Caco-2 (cell line): ENCODE measurements at places on chromosomes 1 and 21. TPM values are rescaled to one million over a fixed set of nuclear protein-coding genes. Genes with fewer than 3 reads are reported as not detected.

DNA sequence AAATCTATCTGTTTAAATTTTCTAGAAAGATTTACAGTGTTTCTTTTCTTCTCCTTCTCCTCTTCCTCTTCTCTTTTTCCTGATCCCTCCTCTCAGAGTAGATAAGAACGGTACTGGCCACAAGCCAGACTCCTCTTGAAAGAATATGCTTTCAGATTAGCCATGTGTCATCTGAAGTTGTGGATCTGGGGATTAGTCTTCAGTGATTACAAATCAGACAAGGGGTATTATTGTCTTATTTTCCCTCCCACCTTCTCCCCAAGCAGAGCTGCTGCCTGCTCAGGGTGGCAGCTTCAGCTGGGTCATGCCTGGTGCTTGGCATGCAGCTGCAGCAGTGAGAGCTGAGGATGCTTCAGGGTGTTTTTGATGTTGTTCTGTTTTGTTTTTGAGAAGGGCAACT lies 42.7 kb downstream of the SGIP1 start:
- no peak for DNase-seq

DNA sequence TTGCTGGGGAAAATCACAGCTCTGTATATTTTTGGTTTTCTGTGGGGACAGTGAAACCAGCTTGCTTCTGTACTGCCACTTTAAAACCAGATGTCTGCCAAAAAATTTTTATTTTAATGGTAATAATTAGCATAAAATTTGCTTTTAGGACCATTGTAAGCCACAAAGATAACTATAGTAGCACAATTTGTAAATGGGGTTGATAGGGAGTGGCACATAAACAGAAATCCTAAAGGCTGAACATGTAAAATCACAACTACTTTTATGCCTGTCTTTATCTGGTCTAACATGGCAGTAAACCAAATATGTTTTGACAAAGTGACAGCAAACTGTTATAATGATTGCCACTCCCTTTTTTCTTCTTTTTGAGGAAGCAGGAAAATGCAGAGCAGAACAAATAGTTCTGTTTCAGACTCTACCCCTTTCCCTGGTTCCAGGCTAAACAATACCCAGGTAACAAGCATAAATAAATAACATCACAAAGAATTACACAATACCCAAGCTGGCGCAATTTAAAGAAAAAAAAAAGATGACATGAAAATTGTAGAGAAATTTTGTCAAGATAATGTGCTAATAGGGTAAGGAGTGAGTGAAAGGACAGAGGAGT lies 24.0 kb upstream of the CCDC181 start:
- no peak for DNase-seq

- DNase-seq, result no peak
Measured at GRCh38 chr1:220950576-220950975, 71.3 kb downstream of the HLX start.

- no peak for DNase-seq
Measured at GRCh38 chr21:20999659-21000058, 1.4 kb downstream of the NCAM2 start.

DNA sequence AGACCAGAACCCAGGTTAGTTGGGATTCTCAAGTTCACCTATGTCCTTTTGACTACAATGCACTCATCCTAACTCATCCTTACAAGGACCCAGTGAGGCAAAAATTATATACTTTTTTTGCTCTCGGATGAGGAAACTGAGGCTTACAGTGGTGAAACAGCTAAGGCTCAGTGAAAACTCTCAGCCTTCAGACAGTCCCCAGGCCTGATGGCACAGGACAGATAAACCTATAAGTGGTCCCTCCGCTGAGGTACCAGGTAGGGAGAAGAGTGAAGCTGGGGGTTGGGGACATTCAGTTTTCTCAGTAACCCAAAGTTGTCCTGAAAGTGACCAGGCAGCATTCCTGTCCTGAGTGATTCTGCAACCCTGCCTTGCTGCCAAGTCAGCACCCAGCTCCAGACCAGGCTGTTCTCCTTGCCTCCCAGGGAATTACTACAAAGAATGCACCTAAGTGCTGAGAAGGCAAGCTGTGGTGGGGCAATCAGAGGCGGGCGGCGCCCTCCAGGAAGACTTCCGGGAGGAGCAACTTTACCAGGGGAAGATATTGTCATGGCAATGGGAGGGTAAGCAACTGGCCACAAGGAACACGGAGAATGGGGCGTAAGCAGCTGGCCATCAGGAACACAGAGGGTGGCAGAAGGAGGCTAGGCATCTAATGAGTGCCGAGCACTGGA lies 4.6 kb downstream of the TENT5B start:
- peak; percentile 80 for DNase-seq

- DNase-seq, result no peak
Measured at GRCh38 chr1:113977906-113978305, 1.4 kb upstream of the OLFML3 start.

DNA sequence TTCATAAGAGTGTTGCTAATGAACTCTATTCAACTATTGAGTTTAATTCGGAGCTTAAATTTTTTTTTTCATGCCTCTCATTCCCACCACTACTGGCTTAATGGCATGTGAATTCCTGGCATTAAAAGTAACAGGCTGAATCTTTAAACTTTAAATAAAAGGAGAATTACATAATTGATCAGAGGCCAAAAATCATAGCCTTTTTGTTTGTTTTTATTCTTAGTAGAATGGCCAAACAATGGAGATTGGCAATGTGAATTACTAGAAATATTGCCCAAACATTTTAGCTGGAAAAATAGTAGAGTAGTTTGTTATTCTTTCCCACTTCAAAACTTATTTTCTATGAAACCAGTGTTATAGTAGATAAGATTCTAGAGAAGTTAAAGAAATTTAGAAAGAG lies 25.1 kb upstream of the PDC start:
- DNase-seq, result no peak

GRCh38 chr1:97038410-97038809 lies 316.8 kb downstream of the PTBP2 start:
- DNase-seq, result no peak

DNA sequence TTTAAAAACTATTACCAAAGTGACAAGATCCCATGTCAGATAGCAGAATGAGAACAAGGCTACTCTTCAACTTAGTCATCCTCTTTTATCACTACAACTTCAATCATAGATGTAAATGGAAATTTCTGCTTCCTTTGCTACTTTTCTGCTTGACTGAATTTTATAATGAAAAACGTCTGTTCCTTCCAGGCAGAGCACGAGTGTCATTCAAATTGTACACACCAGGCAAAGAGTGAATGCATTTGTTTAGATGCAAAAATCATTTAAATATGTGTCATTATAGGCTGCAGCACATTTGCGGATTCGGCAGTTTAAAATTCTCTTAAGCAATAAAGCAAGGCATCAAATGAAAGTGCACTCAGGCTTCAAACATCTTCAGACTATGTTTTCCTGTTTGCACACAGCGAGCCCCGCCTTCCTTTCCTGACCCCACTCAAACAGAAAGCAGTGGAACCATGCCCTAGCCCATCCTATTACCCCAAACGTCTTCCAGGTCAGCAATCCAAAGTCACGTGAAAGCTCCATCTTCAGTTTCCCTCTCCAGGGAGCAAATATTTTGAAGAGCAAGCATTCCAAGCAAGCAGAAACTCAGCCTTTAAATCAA lies 99.6 kb downstream of the APP start:
- peak; percentile 32 for DNase-seq

GRCh38 chr1:234730770-234731568 lies 121.0 kb upstream of the IRF2BP2 start:
- DNase-seq, result no peak

- DNase-seq, result no peak
Measured at GRCh38 chr1:183687546-183688304, 34.6 kb upstream of the APOBEC4 start.

DNA sequence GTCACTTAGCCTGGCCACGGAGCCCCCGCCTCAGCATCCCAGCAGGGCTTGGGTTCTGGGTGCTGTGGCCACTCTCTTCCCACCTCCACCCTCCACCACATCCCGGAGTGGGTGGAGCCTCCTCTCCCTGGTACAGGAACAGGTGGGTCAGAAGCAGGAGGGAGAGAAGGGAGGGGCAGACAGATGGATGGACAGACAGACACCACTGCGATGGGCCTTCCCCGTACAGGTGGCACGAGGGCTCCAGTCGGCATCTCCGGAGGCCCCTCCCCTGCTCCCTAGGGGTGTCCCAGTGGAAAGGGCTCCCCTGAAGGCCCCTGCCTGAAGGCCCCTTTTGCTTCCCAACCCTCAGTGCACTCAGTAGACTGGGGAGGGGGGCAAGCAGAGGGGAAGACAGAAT lies 96.9 kb upstream of the TARDBP start:
- no peak for DNase-seq

DNA sequence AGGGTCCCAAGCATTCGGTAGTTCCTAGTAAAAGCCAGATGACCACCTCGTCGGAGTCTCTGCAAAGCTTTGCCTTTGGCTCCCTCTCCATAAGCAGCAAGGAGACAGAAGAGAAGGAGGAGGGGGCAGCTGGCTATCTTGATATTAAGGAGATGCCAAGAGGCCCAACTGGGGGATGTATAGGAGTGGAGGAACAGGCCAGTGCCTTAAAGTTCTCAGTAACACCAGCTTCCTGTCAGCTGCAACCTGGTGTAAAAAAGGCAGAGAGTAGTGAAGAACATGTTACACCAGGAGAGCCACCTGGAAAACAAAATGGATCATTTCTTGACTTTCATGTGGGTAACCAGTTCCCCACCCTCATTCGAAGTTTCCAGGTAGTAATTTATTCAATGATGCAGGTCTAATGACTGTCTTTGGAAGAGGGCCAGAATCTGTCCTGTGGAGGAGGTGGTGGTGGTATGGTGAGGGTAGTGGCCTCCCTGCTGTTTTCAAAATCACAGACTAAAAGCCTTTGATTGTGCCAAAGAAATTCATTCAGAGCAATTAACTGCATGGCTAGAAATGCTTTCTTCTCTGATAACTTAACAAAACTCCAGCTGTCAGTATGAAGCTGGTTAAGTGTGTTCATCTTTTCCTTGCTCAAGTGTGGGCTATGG lies 27.3 kb downstream of the TMEM200B start:
- no peak for DNase-seq

GRCh38 chr1:227891955-227892488 lies 55.7 kb downstream of the WNT9A start:
- DNase-seq, result peak; percentile 44

DNA sequence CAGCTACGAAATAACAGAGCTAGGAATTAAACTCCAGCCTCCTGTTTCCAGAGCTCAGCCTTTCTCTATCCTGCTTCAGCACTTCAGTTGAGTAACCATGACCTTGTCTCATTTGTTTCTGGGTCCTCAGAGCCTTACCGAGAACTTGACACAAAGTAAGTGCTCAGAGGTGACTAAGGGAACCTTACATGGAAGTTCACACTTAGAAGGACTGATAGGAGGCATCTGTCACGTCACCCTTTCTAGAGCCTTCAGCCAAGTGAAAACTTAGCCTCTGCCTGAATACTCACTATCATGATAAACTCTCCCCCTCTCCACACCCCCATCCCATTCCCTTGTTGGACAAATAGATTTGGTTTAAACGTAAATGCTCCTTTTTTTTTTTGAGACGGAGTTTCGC lies 9.8 kb upstream of the LUZP1 start:
- DNase-seq, result no peak

DNA sequence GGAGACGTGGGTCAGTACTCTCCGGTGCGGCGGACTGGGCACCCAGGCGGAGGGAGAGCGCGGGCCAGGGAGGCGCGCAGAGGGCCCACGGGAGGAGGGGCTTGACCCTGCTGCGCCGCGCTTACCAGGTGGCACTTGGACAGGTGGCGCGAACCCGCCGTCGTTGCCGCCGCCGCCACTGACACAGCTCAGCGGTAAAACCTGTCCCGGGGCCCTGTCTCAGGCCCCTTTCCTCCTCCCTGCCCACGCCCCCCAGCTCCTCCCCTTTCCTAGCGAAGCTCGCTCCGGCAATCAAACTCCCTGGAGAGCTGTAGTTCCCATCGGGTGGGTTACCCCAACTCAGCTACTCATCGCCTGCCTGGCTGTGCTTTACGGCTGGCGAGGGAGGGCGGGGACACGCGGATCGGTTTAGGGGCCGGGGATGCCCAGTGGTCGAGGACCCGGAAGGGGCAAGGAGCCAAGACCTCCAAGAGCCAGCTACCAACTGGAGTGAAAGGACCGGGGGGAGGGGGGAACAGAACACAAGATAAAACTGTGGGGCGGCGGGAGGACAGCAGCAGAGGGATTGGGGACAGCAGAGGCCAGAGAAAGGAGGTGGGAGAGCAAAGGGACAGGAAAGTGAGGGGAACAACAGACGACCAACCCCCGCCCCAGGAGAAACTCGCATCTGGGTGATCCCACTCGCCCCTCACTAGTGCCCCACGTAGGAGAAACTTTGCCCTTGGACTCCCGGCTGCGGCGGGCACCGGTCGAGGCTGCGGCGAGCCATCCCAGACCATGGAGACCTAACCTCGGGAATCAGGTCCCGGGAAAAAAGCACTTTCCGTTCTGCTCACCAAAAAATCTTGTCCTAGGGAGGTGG lies 2.9 kb downstream of the GFI1 start:
- peak; percentile 48 for DNase-seq

GRCh38 chr1:212430416-212430815 lies 2.3 kb upstream of the NENF start:
- DNase-seq, result no peak

- no peak for DNase-seq
Measured at GRCh38 chr1:165191087-165191486, 165.4 kb downstream of the LMX1A start.

DNA sequence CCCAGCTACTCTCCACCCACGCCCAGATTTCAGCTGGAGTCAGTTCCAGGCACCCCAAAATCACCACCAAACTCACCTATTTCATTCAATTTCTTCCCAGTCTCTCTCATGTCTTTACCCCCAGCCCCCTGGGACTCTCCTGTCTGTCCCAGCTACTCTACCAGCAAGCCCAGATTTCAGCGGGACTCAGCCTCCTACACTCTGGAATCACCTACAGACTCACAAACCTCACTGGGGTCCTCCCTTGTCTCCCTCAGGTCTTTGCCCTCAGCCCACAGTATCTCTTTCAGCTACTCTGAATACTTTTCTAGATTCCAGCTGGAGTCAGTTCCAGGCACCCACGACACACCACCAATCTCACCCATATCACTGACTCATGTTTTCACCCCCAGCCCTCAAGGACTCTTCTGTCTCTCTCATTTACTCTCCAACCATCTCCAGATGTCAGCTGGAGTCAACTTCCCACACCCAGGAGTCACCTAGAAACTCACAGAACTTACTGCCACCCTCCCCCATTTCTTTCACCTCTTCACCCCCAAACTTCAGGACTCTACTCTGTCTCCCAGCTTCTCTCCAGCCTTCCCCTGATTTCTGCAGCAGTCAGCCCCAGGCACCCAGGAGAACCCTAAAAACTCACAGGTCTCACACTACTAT lies 1529.3 kb upstream of the TPTE start:
- DNase-seq, result no peak

- DNase-seq, result peak; percentile 76
Measured at GRCh38 chr1:2546515-2547209, 9.5 kb upstream of the TNFRSF14 start.

Gene LCK
- total RNA-seq, result 0.39 TPM in 1 of 2 replicates, not detected in the other

Gene KRTAP19-1
- total RNA-seq, result not detected in 2 replicates

Gene AJAP1
- not detected in 2 replicates for total RNA-seq

Gene LCE1C
- not detected in 2 replicates for total RNA-seq

Gene TSPEAR
- 0.12 and 0.32 TPM in 2 replicates for total RNA-seq

Gene MXRA8
- 4.9 and 5.0 TPM in 2 replicates for total RNA-seq

Gene MCOLN3
- 2.1 and 2.5 TPM in 2 replicates for total RNA-seq

Gene ESPN
- 14.9 and 16.3 TPM in 2 replicates for total RNA-seq

Gene GPA33
- total RNA-seq, result not detected in 2 replicates

Gene KRTAP13-2
- total RNA-seq, result not detected in 2 replicates
